A549 treated with ZK216348 at 1 μM for 4 hours (cell line): ENCODE measurements at places on chromosomes 2 and 18. TPM values are rescaled to one million over a fixed set of nuclear protein-coding genes. Genes with fewer than 3 reads are reported as not detected.

Gene YES1
- 13.9 to 29.5 TPM (median 23.6 TPM) in 5 replicates for total RNA-seq

Gene SERPINB7
- 1.4 to 2.9 TPM (median 2.5 TPM) in 5 replicates for total RNA-seq

Gene HOXD10
- 5.5 to 7.6 TPM (median 6.7 TPM) in 5 replicates for total RNA-seq

Gene FEV
- total RNA-seq: not detected in 5 replicates

Gene TMBIM1
- 114 to 144 TPM (median 129 TPM) in 5 replicates for total RNA-seq

Gene TGFBRAP1
- total RNA-seq: 12.6 to 17.5 TPM (median 17.1 TPM) in 5 replicates

Gene PEX13
- total RNA-seq: 13.8 to 18.2 TPM (median 14.6 TPM) in 5 replicates

Gene XDH
- total RNA-seq: 0.74 to 1.3 TPM (median 1.2 TPM) in 5 replicates
